ENCODE measurements at places on chromosomes 12 and 14.

- no peak for DNase-seq
These were observed 389.8 kb downstream of the NUAK1 start for GRCh38 chr12:105748806-105749600.

GRCh38 chr12:66197495-66197921, 8.5 kb downstream of the IRAK3 start:
- DNase-seq: no peak

DNA sequence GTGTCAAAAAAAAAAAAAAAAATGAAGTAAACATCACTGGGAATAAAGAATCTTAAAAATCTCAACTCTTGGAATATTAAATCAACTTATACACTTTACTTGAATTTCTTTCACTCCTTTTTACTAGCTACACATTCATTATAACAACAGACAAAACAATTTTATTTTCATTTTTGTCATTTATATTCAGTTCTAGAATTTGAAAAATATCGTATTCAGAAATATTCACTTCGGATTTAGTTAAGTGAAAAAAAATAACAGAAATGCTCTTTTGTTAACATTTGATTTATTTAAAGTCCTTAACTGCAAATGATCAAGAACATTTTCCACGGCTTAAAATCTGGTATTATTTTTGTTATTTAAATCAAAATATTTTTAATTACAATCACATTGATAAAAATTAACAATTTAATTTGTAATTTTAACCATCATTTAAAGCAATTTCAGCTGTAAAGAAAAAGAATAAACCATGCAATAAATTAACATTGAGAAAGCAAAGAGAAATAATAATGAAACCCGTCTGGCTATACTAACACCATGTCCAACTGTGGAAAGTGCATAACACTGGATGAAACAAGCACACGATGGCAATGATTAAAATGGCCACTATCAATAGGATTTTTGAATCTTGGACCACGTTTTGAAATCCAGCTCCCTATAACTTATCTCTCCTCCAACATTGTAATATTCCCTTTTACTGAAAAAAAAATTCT, 5.2 kb downstream of the FOXA1 start:
- no peak for DNase-seq

DNA sequence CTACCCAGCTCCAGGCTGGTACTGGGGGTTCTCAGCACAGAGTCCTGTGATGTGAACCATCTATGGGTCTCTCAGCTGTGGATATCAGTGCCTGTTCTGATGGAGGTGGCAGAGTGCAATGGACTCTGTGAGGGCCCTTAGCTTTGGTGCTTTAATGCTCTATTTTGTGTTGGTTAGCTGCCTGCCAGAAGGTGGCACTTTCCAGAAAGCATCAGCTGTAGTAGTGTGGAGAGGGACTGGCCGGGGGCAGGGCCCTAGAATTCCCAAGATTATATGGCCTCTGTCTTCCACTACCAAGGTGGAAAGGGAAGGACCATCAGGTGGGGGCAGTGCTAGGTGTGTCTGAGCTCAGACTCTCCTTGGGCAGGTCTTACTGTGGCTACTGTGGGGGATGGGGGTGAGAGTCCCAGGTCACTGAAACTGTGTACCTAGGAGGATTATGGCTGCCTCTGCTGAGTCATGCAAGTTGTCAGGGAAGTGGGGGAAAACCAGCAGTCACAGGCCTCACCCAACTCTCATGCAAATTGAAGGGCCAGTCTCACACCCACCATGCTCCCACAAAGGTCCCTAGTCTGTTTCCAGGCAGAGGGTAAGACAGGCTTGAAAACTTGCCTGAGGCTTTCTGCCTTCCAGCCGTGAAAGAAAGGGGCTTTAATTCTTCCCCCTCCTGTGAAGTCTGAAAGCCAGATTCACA, 878.1 kb downstream of the C12orf50 start:
- no peak for DNase-seq

DNA sequence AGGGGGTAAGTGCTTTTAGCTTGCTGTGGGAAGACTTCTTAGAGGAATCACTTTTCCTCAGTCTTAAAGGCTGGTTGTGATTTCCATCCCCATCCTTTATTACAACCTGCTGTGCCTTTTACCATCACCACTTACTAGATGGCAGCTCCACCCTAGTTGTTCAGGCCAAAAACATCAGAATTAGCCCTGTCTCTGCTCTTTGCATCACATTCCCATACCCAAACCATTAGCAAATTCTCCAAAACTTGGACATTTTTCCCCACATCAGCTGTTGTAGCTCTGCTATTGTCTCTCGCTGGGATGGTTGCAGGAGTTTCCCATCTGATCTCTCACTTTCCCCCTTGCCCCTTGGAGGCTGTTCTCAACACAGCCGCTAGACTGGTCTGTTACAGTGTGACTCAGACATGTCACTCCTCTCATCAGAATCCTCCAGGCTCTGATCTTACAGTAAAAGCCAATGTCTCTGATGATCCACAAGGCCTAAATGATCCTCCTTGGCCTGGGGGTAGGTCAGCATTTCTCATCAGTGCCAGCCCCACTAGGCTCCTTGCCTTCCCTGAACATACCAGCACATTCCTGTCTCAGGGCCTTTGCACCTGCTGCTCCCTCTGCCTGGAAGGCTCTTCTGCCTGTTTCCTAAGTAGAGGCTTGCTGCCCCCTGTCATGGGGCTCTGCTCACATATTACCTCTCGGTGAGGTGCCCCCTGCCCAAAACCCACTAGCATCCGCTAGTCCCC, 102.5 kb downstream of the BEGAIN start:
- DNase-seq: no peak
